ENCODE measurements at places on chromosomes 5 and 9.

- no peak for DNase-seq
Observed at GRCh38 chr5:138252944-138253343, 21.5 kb downstream of the GFRA3 start.

DNA sequence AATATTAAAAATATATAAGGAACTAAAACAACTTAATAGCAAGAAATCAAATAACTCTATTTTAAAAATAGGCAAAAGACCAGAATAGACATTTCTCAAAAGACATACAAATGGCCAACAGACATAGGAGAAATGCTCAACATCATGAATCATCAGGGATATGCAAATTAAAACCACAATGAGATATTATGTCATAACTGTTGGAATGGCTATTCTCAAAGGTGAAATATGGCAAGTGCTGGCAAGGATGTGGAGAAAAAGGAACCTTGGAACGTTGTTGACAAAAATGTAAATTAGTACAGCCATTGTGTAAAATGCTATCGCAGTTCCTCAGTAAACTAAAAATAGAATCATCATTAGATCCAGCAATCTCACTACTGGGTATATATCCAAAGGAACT, 468.5 kb downstream of the NFIB start:
- DNase-seq: no peak

DNA sequence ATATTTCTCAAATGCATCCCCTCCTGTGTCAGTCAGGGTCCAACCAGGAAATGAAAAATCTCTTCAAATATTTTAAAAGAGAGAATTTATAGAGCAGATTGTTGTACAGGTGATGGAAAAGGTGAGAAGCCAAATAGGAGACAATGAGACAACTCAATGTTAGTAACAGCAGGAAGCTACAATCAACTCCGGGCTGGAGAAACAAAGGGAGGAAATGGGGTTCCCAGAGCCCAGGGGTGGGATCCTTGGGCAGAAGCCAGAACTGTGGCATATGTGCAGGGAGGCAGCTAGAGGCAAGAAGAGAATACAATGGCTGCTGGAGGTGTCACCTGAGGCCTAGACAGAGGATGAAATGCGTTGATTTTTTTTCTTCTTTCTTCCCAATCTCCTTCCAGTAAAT, 361.8 kb upstream of the ACTBL2 start:
- no peak for DNase-seq

- no peak for DNase-seq
Observed at GRCh38 chr5:83487155-83487554, 15.6 kb downstream of the VCAN start.

GRCh38 chr5:68405784-68406743, 190.5 kb downstream of the PIK3R1 start:
- no peak for DNase-seq

DNA sequence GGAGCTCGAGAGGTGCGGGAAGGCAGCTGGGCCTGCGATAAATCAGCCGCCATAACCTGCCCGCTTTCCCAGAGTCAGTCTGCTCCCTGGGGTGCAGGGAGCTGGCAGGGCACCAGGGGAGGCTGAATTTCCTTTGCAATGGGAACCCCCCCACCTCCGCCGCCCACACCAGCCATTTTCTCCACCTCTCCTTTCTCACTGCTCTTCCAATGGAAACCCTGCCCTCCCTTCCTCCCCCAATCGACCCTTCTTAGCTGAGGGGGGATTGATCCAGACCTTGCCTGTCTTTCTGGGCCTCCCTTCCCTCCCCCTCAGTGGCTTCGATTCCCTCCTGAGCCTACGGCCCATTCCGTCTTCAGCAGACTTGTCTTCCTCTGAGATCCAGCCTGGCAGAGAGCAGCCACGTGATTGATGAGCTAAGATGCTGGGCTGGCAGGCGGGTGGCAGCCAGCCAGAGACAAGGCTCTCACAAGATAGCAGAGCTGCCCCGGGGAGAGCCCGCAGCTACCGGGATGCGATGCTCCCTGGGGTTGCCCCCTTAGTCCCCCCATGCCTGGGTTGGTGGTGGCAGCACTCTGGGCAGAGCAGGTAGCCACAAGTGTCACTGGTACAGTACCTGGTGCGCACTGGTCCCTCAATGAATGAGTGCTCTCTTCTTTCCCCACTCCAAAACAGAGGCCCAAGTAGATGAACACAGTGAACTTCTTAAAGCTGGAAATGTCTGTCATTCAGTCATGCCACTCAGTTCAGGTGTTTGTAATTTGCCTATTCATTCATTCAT, 53.7 kb upstream of the FABP6 start:
- DNase-seq: no peak

GRCh38 chr9:18759827-18760226, 273.2 kb downstream of the SAXO1 start:
- DNase-seq: no peak

DNA sequence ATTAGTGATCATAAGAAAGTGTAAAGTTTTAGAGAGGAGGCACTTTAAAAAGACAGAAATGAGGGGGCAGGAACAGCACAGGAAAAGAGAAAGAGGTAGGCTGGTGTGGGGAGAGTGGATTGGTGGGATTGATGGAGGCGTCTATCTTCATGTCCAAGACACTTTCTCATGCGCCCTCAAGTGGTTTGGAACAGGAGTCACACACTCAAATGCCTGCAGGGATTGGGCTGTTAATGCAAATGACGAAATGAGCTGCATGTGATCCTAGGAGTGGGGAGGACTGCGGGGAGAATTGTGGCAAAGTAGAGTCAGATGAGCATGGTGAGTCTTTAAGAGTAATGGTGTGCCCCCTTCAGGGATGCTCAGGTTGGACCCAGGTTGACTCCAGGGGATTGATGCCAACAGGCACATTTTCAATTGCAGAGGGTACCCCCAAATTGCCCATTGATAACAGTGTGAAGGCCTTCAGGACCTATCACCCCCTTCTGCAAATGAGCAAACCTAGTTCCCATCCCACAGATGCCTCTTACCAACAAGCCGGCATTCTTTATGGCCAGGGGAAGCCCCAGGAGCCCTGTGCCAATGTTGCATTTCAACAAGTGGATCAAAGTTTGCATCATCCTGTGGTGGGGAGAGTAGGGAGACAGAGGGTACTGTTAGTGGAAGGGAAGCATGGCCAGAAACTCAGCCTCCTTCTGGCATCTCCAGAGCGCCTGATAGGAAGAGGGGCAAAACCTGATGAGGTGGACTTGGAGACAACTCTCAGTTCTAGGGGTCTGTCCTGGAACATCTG, 5.3 kb downstream of the SLC36A3 start:
- no peak for DNase-seq

Measured in activated CD4-positive, alpha-beta T cell treated with anti-CD3 and anti-CD28 coated beads, Interleukin-2, amount 10 ng/mL, durations not matched to agents 7 days and 5 days (primary cell).